ENCODE measurements at places on chromosomes 5 and 9.

GRCh38 chr5:103474677-103475076, 87.9 kb downstream of the NUDT12 start:
- DNase-seq: no peak

DNA sequence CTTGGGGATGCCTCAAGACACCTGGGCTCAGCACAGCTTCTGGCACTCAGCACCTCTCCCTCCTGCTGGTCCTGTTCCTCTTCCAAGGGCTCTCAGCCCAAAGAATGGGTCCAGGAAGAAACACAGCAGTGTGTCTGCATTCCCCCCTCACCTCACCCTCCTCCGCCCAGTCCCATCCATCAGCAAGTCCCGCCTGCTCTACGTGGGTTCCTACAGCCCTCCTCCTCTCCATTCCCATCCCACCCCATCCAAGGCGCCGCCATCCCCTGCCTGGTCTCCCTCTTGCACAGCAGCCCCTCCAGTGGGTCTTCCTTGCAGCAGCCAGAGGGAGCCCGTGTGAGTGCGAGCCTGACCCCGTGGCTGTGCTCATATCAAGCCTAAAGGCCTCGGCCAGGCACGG, 52.3 kb upstream of the RPL26L1 start:
- DNase-seq: no peak

GRCh38 chr5:168282120-168282519, 9.3 kb upstream of the WWC1 start:
- DNase-seq: no peak

DNA sequence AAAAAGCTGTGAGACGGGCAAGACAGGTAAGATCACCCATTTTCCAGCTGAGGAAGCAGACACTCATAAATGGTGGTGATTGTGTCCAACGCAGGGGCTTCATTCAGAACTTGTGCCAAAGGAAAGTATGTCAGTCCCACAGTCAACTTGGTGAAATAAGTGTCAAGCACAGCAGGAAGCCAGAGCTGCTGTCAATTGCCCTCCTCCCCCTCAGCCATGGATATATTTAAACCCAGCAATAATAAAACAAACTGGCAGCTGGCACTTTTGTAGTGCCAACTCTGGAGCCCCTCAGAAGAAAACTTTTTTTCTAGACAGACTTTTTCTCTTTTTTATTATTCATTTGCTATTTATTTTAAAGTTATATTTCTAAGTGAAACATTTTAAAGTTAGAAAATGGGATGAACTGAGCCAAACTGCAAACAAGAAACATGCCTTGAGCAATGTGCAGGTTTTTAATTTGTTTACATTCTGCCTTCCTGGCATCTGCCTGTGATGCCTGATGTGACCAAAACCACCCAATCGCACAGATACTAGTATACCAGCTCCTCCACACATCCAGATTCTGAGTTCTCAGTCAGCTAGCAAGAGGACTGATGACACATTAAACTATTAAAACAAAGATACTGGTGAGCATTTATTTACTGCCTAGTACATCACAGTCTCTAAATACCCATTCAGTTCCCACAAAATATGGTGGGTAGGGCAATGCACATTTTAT, 17.0 kb downstream of the DMAC1 start:
- DNase-seq: peak; percentile 29

- DNase-seq: no peak
Observed at GRCh38 chr5:138911441-138911840, 36.3 kb upstream of the LRRTM2 start.

DNA sequence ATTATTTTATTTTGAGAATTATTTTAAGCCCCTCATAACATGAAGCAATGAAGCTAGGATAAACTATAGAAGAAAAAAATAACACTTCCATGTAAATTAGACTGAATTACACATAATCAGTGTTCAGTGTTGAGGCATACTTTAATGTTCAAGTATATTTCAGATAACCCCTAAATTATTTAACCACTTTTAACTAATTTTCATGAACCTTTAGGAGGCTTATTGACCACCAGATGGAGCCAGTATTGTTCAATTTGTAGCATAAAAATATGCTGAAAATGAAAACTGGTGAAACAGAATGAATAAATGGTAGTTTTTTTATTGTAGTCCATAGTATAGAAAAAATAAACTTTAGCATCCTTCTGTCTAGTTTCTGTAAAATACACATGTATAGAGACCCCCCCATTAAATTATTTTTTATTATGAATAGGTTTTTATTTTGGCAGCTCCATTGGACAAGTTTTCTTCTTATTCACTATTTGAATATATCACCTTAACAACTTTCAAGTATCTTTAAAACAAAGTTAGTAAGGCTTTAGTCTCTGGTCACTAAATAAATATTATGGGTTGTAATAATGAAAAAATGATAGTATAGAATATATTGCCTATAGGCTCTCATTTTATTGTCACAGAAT, 190.1 kb downstream of the CWC27 start:
- DNase-seq: no peak

- DNase-seq: no peak
Observed at GRCh38 chr5:132426525-132427138, 57.1 kb downstream of the SLC22A5 start.

GRCh38 chr5:94173100-94173499, 431.7 kb upstream of the POU5F2 start:
- DNase-seq: no peak

- no peak for DNase-seq
Observed at GRCh38 chr5:37086466-37087173, 162.6 kb downstream of the CPLANE1 start.

- DNase-seq: no peak
Observed at GRCh38 chr5:73328640-73329039, 119.9 kb downstream of the FOXD1 start.

DNA sequence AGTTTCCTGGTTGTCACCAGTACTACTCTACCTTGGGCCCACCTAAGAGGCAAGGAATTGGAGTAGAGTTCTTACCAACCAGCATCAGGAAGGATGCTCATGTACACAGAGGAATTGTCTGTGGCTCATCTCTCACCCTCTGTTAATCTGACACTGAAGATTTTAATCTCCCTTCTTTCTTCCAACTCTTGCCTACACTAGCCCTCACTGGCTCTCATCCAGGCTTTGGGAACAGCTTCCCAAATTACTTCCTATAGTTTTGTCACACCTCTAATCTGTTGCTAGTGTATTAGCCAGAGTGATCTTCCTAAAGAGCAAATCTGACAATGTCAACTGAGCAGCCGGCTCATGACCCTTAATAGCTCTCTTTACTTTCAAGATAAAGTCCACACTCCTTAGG, 218.7 kb upstream of the TRIM32 start:
- no peak for DNase-seq

DNA sequence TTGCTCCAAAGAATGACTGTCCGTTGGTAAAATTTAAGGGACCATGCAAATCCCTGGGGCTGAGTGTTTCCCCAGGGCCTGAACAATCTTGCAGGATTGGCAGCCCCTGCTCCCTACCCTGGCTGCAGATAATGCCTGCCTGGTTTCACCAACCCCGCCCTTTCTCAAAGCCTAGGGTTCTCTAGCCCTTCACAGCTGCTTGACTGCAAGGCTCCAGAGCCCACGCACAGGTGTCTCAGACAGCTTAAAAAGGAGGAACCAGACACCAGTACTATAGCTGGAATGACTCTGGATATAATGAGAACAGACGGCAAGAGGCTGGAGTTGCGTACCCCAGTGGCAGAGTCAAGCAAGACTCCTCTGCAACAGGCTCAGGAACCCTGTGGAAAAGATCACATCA, 25.2 kb upstream of the TNIP1 start:
- no peak for DNase-seq

DNA sequence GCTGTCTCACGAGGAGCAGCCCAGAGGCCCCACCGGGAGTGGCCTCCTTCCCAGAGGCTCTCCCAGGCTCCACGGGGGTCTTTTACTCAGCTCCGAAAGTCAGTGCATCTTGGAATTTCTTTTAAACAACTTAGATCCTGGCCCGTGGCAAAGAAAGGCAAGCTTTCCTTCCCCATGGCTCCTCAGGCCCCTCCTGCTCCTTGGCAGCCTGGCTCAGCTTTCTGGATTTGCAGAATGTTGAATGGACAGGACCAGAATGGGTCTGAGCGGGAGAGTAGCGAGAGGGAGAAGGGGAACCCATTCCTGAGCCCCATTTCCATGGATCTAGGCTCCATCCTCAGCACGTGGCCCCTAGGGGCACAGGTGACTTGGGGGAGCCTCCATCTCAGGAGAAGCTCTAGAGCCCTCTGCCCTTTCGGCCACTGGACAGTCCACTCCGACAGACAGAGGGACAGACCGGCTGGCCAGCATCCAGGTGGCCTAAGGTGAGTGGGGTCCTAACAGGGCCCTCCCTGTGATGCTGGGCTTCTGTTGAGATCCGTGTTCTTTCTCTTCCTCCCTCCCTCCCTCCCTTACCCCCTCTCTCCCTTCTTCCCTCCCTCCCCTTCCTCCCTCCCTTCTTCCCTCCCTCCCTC, 173.9 kb upstream of the PPP1R26 start:
- DNase-seq: no peak

GRCh38 chr5:163473635-163474243, 13.3 kb downstream of the HMMR start:
- DNase-seq: no peak

GRCh38 chr9:108468364-108468763, 387.4 kb downstream of the ACTL7B start:
- DNase-seq: peak; percentile 5

DNA sequence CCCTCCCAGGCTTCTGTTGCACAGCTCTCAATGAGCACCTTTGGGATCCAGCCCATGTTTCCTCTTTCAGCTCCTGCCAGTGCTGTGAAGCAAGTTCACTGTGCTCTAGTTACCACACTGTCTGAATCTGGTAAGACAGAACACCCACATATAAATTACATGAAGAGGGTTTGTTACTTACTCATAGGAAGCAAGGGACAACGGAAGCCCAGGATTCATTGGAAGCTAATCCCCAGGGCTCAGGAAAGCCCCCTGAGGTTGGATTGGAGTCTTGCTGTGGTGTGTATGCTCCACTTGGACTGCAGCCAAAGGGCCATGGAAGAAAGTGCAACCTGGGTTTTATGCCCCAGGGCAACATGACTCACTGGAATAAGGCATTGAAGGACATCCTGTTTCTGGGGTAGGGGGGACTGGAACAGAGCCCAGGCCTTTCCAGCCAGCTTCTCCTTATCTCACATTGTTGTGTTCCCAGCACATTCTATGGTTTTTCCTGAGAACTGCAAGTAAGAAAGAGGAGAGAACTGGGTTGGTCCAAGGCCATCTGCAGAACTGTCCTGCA, 15.6 kb upstream of the CLK4 start:
- DNase-seq: peak; percentile 86

DNA sequence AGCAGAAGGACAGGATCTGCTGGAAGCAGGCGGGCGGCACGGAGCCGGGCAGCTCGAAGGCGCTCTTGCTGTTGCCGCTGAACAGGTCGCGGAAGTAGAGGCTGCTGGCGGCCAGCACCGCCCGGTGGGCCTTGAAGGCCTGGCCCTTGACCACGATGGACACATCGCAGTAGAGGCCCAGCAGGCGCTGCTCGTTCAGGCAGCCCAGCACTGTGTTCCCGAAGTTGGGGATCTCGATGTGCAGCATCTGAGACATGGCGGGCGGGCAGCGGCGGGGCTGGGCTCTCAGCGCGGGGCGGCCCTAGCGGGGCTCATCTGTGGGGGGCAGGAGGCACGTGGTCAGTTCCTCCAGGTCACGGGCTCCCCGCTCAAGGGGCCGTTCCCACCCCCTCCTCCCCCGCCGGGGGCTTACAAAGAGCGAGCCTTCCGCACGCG, 44.8 kb downstream of the NACC2 start:
- DNase-seq: no peak

GRCh38 chr9:111890334-111890733, 6.3 kb upstream of the UGCG start:
- no peak for DNase-seq

- DNase-seq: no peak
Observed at GRCh38 chr9:137412431-137412830, 10.5 kb downstream of the EXD3 start.

GRCh38 chr9:14888875-14889274, 21.4 kb downstream of the FREM1 start:
- no peak for DNase-seq

DNA sequence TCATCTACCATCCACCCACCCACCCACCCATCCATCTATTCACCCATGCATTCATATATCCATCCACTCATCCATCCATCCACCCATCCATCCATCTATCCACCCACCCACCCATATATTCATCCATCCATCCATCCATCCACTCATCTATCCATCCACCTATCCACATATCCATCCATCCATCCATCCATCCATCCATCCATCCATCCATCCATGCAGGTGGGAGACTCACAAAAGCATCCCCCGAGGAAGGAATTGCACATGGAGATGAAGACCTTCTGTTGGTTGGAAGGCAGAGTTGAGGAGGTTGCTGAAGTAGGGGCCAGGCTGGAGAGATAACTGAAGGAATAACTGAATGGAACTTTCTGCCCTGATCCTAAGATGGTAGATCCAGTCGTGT, 126.9 kb downstream of the RGS3 start:
- DNase-seq: no peak

GRCh38 chr9:37034305-37034937, 353 bp upstream of the PAX5 start:
- DNase-seq: peak; percentile 70

- peak; percentile 21 for DNase-seq
Observed at GRCh38 chr5:44774279-44774880, 34.4 kb upstream of the MRPS30 start.

DNA sequence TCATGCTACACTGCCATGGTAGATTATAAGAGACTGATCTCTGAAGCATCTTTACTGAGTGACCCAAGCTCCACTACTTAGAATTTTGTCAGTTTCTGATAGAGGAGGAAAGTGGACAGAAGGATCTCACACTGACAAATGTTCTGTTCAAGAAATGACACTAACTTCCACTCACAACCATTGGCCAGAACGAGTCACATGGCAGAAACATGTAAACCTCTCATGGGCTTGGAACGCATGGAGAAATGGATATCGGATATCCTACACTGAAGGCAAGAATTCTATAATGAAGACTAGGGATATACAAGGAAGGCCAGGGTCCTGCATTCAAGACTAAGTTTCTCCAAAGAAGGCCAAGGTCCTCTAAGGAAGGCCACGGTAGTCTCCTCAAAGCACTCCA, 31.1 kb downstream of the EGFLAM start:
- DNase-seq: no peak

DNA sequence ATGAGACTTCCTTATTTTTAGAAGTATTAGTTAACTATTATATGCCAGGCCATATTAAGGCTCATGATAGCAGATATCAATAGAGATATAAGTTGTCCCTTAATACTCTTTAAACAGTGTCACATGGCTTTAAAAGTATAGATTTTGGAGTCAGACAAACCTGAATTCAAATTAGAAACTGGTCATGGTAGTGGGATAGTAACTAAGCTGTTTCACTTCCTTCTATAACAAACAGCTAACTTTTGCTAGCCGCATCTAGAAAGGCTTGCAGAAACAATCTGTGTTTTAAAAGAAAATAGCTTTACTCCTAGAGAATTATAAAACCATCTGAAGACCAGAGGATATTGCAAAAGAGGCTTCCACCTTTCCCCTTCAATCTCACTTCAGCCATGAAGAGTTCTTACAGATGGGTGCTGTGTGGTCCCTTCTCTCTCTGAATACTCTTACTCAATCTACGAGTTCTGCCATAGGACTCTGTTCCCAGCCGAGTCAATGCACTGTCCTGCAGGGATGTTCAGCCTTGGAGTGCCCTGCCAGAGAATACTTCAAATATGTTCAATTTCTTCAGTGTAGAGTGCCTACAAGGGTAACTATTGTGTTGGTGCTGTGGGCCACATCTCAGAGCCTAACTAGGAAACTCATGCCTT, 810.2 kb downstream of the EFNA5 start:
- no peak for DNase-seq

All from NCI-H345 (cell line).